ENCODE measurements at places on chromosomes 3 and 15.

- DNase-seq = no peak
These were observed 162.4 kb upstream of the LRTM1 start for GRCh38 chr3:55090291-55090690.

DNA sequence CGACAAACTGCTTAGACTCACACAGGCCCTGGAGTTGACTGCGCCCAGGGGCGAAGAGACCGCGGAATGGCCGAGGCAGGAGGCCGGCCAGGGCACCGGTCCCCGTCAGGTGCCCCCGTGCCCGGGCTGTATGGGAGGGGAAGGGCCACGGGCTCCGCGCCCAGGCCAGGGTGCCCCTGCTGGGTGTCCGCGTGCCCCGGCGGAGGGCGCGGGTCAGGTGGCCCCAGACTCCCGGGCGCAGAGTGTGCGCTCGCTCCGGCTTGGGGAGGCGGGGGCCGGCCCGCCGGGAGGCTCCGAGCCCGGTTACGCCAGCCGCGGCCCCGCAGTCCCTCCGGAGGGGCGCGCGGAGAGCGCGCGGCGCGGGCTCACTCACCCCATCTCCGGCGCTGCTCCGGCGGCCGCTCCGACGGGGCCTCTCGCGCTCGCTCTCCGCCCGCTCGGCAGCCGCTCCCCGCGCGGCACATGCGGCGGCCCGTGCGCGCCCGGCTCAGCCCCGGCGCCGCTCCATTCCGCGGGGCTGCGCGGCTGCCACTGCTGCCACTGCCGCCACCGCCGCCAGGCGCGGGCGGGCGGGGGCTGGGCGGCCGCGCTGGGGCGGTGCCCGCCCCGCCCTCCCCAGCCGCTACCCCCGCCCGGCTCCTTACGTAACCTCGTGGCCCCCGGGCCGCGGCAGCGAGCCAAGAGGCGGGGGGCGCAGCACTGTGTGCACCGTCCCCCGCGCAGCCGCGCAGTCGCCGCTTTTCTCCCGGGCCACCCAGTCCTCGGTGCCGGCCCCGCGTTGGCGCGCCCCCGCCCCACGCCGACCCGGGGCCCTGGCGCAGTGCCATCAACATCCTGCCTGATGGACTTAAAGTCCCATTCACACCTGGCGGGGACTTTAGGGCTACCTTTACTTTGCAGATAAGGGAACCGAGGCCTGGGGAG is at the start of gene HOMER2:
HOMER2 (minus strand) TSS at position 563 of the 924 bp plus-strand sequence; CDS start at position 378, 185 bp downstream.
- no peak for DNase-seq

DNA sequence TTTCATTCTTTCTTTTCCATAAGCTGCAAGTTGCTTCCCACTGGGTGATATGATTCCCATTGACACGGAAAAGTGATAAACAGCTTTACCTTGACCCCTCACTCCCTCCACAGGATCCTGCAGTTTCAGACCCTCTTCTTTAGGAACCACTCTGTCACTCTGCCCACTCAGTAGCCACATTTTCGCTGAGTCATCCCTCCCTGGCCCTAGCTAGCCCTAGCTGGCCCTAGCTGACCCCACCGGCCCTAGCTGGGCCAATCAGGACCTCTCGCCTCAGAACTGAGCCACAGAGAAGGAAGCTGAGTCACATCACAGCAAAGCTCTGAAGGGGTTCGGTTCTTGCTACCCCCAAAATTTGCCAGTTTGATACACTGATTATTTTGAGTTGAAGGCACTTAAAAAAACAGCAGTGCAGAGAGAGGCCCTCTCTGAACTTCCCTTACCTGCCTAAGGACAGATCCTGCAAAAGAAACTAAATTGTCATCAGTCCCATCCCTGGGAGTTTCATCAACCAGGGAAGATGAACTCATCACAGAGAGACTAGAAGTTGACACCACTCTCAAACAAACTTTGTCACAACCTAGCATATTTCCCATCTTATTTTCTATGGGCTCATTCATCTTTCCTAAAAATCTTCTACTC is 233.5 kb upstream of the PROK2 start:
- no peak for DNase-seq

DNA sequence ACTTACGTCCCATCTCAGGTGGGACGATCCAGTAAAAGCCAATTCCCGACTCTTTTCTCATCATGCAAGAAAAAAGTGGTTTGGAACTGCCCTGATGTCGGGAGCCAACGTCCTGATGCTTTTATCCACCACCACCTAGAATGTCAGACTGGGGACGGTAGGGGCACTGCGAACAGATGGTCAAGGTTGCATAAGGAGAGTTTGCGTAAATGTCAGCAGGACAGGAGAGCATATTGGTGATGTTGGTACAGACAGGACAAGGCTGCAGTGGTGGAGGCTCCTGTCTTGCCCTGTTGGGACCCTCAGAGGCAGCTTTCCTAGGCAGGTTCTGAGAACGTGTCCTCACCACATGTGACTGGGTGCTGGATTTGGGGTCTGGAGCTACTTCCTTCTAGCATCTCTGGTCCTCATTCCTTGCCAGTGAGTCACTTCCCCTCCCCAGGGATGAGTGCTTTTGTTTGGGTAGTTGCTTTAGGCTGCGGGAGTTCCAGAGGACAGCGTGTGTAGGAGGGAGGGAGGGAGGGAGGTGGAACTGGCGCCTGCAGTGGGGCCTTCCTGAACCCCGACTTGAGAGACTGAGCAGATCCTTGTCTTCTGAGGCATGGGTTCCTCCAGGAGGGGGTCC is 21.0 kb downstream of the THSD4 start:
- DNase-seq = peak; percentile 56

GRCh38 chr15:58361273-58361759 is 70.5 kb upstream of the LIPC start:
- no peak for DNase-seq

DNA sequence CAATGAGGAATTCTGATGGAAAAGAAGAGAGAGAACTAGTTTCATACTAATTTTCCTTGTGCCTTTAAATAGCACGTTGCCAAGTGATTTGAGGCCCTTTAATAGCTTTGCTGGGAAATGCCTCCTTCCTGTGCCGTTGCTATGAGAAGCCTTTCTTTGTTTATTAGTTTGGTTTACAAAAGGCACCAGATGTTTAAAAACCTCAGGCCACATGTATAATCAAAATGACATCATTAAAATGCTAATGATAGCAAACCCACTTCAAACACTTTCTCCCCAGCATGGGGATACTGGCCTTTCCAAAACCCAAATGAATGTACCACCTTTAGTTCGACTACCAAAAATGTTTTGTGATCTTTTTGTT is 50.0 kb upstream of the TBC1D23 start:
- peak; percentile 71 for DNase-seq
